ENCODE measurements at places on chromosomes 13 and 19.

DNA sequence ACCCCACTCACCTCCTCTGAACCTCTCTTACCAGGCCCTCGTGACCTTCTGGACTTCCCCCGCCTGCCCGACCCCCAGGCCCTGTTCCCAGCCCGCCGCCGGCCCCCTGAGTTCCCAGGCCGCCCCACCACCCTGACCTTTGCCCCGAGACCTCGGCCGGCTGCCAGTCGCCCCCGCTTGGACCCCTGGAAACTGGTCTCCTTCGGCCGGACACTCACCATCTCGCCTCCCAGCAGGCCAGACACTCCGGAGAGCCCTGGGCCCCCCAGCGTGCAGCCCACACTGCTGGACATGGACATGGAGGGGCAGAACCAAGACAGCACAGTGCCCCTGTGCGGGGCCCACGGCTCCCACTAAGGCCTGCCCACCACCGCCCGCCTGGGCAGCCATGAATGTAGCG is 3.2 kb downstream of the TTC9B start:
- peaks cover 22% of the 10 kb centered on the region for H3K27me3 ChIP-seq
- H3K4me1 ChIP-seq = no peaks in the 10 kb centered on the region

DNA sequence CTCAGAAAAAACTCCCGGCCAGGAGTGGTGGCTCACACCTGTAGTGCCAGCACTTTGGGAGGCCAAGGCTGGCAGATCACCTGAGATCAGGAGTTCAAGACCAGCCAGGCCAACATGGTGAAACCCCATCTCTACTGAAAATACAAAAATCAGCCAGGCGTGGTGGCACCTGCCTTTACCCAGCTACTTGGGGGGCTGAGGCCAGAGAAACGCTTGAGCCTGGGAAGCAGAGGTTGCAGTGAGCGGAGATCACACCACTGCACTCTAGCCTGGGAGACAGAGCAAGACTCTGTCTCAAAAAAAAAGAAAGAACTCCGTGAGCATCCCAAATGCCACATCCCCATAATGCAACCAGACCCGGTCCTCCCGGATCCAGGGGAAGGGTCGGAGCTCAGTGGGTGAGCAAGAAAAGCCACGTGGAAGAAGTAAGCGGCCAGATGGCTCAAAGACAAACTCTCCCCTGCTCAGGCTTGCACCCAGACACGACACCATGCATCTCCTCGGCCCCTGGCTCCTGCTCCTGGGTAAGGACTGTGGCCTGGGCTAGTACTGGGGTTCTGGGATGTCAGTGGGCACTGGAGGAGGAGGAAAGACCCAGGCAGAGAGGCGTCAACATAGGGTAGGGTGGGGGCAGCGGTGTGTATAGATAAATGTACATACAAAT is 2.7 kb downstream of the CD22 start:
- H3K27me3 ChIP-seq = no peaks in the 10 kb centered on the region
- no peak overlapping the region for H3K27ac ChIP-seq
- H3K4me3 ChIP-seq = no peak overlapping the region

GRCh38 chr13:41823476-41823875 is 137.4 kb downstream of the VWA8 start:
- H3K27ac ChIP-seq = no peak overlapping the region
- H3K4me3 ChIP-seq = no peak overlapping the region
- H3K4me1 ChIP-seq = no peaks in the 10 kb centered on the region
- peaks cover 8% of the 10 kb centered on the region for H3K36me3 ChIP-seq
- no peaks in the 10 kb centered on the region for H3K27me3 ChIP-seq

- no peak overlapping the region for H3K4me3 ChIP-seq
- H3K27me3 ChIP-seq = no peaks in the 10 kb centered on the region
- no peaks in the 10 kb centered on the region for H3K4me1 ChIP-seq
- no peak overlapping the region for H3K27ac ChIP-seq
Measured at GRCh38 chr19:49831592-49831991, 13.5 kb downstream of the MED25 start.

DNA sequence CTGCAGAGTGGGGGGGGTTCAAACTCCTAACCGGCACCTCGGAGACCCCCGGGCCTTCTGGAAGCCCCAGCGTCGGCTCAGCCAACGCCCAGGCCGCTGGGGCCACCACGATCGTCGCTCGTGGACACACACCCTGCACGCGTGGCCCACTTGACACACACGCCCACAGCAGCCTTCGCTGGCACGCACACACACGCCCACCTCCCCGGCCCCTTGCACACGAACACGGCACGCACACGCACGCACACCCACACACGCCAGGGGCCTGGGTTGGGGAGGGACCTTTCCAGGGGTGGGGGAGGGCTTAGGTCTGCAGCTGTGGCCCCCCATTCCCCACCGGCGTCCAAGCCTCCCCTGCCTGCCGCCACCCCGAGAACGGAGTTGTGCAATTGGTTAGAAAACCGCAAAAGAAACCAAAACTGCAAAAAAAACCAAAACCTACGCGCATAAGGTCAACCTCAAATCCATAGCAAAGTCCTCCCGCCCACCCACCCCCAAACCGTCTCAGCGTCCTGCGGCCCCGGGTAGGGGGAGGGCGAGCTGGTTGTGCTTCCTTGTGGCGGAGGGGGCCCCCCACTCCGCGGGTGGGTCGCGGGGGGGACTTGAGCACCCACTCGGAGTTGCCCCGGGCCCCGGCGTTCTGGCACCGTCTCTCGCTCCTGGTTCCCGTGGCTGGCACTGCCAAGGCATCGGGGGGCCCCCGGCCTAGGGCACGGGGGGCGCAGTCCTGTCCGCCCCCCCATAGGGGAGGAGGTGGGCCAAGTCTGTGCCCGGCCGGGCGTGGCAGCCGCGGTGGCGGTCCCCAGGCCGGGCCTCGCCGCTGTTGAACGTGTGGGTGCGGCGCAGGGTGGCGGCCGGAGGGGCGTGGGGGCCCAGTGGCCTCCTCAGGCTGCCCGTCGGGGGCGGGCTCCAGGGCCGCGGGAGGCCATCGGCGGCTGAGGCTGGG is 3.3 kb upstream of the LRG1 start:
- no peaks in the 10 kb centered on the region for H3K36me3 ChIP-seq
- no peak overlapping the region for H3K27ac ChIP-seq
- no peak for DNase-seq

GRCh38 chr13:42495255-42495654 is 78.7 kb upstream of the TNFSF11 start:
- peaks cover 4% of the 10 kb centered on the region for H3K4me1 ChIP-seq
- H3K36me3 ChIP-seq = no peaks in the 10 kb centered on the region
- H3K27ac ChIP-seq = no peak overlapping the region
- no peak overlapping the region for H3K4me3 ChIP-seq
- no peaks in the 10 kb centered on the region for H3K27me3 ChIP-seq

DNA sequence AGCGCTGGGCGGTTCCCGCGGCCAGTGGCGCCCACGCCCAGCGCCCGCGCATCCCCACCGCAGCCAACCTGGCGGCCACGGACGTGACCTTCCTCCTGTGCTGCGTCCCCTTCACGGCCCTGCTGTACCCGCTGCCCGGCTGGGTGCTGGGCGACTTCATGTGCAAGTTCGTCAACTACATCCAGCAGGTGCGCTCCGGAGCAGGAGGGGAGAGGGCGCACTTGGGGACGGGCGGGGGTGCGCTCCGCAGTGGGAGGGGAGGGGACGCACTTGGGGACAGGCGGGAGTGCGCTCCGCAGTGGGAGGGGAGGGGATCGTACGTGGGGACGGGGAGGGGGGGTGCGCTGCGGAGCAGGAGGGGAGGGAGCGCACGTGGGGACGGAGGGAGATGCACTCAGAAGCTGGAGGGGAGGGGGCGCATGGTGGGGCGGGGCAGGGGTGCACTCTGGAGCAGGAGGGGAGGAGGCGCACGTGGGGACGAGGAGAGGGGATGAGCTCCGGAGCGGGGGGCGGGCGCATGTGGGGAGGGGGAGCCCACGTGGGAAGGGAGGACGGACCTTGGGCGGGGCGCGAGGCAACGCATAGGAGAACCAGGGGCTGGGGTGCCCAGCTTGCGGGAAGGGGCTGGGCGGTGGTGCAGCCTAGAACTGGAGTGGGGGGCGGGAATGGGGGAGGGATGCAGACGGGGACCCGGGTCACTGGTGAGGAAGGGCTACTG is 1.5 kb downstream of the KISS1R start:
- H3K27me3 ChIP-seq = peaks cover 57% of the 10 kb centered on the region
- H3K4me3 ChIP-seq = no peak overlapping the region
- H3K36me3 ChIP-seq = no peaks in the 10 kb centered on the region
- H3K27ac ChIP-seq = no peak overlapping the region

DNA sequence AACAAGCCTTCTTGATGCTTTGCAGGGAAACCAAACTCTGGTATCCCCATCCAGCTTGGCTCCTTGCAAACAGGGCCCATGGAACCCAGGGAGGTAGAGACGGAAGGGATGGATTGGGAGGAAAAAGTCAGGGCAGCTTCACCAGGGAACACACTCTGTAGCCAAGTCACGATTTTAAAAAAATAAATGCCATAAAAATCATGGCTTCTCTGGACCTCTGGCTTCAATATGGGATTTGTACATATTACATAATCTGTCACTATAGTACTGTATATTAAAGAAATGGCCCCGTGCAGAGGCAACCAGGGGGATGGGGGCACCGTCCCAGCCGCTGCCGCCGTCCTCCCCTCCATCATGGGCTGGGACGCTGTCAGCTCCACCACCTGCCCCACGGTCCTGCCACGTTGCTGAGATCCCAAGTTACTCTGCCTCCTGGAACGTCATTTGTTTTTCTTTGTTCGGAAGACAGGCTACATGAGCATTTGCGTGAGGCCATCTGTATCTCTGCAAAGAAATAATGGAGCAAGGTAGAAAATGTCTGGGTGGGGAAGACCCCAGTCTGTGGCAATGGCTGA is 313.3 kb downstream of the ZNF536 start:
- no peak overlapping the region for H3K4me3 ChIP-seq
- no peaks in the 10 kb centered on the region for H3K4me1 ChIP-seq
- H3K27ac ChIP-seq = no peak overlapping the region
- H3K27me3 ChIP-seq = peaks cover 13% of the 10 kb centered on the region
- no peak for DNase-seq

DNA sequence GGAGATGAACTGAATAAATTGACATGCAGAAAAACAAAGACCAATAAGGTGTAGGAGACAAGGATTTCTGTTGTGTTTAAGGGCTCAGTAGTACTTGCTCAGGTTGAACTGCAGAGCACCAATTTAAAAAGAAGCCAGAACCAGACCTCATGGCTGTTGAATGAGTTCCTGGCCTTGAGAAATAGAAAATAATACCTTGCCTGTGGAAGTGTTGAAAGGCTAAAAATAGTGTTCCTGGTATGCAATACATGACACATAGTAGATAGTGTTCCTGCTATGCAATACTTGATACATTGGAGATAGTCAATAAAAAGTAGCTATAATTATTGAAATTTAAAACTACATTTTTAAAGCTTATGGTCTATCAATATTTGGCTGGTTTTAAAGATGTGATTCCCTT is 595.8 kb downstream of the PCDH9 start:
- no peak overlapping the region for H3K27ac ChIP-seq
- H3K4me3 ChIP-seq = no peak overlapping the region
- H3K27me3 ChIP-seq = no peaks in the 10 kb centered on the region
- H3K36me3 ChIP-seq = no peaks in the 10 kb centered on the region
- DNase-seq = no peak
